HEK293T (cell line): ENCODE measurements at places on chromosomes 5 and 9.

DNA sequence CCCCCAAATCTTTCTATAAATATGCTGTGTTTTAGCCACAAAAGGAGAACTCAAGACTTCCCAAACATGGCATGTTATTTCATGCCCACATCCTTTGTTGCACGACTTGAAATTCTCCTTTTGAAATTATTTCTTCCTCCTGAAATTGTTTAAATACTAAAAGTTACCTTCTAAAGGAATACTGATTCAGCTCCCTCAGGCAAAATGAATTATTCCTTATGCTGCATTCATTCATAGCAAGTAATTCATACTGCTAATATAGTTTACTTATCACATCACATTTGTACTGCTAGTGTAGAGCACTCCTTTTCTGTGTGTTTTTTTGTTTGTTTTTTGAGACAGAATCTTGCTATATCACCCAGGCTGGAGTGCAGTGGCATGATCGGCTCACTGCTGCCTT is 45.7 kb downstream of the BHMT start:
- DNase-seq, result no peak

DNA sequence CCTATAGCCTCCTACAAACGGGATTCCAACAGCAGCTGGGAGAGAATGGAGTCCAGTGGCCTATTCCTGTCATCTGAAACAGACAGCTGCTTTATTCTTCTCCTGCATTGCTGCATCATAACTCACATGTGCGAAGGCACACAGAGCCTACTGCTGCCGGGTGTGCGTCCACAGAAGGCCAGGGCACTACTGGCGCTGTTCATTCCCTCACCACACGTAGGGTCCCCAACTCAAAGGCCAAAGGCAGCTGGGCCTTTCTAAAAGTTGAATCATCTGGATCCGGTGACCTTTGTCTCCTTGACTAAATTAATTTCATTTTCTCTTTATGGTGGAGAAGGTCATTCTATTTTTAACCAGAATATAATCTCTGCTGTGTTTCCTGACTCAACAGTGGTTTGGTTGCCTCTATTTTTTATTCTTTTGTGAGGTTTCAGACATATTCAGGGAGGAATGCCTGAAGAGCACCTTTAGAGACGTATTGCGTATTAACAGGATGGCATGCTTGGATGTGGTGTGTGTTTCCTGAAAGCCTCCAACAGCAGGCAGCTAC is 10.8 kb upstream of the SPATA24 start:
- no peak for DNase-seq

DNA sequence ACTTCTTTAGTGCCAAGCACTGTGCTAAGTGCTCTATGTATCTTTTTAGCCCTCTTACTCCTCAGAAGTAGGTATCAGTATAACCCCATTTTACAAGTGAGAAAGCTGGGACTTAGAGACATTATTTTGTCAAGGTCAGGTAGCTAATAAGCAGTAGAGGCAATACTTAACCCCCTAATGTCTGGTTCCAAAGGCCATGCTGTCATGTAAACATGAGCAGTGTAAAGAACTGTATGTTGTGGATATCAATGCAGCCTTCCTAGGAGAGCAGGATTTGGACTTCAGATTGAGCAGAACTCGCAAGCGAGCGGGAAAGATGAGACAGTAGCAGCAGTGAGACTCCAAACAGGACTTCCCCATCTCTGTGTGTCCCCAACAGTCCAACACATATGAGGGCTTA is 3.6 kb upstream of the SHROOM1 start:
- DNase-seq, result no peak

DNA sequence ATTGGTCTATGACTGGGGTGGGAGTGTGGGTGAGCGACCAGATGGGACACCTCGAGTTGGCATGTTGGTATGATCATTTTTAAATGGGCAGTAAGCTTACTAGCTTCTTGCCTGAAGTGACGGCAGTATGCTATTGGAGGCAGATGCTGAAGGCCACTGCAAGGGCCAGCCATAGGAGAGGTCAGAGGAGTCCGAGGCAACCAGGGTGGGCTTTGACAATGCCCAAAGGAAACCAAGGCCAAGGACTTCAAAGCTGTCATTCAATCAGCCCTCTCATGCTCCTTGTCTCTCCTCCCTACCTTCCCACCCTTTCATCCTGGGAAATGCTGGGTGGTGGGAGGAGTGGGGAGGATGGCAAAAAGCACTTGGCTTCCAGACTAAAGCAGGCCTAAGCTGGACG is 57.1 kb upstream of the GLRX start:
- DNase-seq, result no peak

DNA sequence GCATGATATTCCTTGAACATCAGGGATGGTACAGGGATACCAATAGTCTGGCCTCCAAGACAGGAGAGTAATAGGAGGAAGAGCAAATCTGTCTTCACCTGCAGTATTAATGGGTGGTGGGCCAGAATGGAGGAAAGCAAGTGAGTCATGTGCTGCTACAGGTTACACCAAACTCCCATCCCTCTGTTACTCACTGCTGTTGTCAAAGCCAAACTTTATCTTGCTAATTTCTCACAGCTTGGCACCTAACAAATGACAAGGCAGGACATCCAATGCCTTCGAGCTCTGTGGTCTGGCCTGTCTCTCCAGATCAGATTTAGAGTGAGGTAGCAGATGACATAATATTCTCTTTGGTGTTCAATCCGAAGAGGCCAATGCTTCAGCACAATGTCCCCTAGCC is 26.8 kb downstream of the PLAC8L1 start:
- no peak for DNase-seq

DNA sequence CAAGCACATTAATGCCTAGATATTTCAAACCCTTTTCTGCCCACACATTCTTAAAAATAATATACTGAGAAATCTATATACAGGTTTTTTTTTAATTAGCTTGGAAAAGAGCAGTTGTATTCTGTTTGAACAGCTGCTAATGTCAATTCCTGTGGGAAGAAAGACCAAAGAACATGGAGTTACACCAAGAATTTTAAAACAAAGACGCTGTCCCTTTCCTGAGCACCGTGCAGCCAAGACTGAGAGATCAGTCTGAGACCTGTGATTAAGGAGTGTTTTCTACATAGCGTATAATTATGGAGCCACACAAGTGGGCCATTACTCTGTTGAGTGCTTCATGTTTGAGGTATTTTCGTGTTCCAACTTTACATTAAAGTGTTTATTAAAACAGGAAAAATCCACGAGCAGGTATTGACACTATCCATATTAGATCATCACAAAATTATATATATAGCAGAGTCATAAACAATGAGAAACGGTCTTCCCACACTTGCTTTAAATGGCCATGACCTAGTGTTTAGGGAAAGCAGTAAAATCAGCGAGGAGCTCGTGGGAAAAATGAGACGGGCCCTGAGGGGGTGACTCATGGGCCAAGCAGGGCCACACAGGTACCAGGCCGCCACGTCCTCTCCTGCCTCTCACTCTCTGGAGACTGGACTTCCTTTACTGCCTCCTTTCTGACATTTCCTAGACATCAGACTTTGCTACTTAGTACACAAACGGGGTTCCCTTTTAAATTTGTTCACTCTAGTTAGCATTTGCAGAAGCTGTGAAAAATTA is 153.1 kb upstream of the OTULINL start:
- no peak for DNase-seq

- no peak for DNase-seq
Measured at GRCh38 chr5:172886974-172887501, 53.0 kb downstream of the ERGIC1 start.

- no peak for DNase-seq
Measured at GRCh38 chr9:134637241-134637640, 4.4 kb upstream of the COL5A1 start.

DNA sequence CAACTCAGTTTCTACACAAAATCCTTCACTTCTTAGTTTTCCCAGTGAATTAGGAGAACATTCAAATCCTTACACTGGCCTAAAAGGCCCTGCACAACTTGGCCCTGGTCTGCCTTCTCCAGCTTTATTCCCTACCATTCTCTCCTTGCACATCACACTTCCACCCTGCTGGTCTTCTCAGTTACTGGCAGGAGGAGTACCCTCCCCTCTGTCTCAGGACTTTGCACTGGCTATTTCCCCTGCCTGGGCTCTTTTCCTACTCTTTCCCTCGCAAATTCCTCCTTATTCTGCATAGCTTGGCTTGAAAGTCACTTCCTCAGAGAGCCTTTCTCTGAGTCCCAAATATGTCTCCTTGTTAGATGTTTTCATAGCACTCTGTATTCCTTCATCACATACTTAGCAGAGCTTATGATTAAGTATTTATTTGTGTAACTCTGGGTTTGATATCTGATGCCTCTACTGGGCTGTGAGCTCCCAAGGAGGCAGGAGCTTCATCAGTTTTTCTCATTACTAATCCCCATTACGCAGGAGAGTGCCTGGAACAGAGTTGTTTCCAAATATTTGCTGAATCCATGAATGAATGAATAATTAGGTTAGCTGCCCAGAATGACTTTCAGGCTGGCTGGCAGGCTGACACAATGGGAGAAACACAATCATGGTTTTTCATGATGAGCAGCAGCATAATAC is 159.8 kb upstream of the KLF9 start:
- DNase-seq, result peak; percentile 11

DNA sequence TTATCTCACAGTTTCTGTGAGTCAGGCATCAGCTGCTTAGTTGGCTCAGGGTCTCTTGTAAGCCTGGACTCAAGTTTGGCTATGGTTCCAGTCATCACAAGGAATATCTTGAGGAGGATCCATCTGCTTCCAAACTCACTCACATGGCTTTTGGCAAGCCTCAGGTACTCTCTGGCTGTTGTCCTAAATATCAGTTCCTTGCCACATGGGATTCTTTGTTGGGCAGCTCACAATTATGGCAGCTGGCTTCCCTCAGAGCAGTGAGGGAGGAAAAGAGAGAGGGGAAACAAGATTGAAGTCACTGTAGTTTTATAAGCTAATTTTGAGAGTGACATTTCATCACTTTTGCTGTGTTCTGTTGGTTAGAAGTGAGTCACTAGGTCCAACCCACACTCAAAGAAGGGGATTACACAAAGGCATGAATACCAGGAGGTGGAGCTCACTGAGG is 144.5 kb downstream of the GCNT1 start:
- no peak for DNase-seq

GRCh38 chr9:119369680-119370366 is 588 bp upstream of the BRINP1 start:
- no peak for DNase-seq

- DNase-seq, result no peak
Measured at GRCh38 chr9:13002740-13003139, 227.9 kb downstream of the LURAP1L start.

DNA sequence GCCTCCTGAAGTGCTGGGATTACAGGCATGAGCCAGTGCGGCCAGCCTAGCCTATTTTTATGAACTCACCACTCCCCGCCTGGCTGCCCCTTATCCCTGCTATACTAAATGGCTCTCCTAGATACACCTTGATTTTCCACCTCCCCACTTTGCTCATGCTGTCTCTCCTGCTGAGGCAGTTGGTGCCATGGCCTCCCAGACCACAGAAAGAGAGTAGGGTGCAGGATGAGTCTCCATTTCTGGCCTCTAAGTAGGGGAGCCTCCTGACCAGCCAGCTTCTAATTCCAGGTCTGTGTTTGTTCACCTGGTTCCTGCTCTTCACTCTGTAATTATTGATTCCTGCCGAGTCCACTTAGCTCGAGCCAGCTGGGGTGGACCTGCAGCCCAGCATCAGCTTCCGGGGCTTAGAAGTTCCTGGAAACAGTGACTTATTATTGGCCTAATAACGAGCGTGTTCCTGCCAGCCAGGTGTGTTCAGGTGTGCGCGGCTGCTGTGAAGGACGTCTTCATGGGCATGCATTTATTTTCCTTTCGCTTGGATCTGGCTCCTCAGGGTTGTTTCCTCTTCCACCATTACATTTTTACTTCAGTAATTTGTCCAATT is 34.0 kb downstream of the ZNF618 start:
- peak; percentile 3 for DNase-seq

DNA sequence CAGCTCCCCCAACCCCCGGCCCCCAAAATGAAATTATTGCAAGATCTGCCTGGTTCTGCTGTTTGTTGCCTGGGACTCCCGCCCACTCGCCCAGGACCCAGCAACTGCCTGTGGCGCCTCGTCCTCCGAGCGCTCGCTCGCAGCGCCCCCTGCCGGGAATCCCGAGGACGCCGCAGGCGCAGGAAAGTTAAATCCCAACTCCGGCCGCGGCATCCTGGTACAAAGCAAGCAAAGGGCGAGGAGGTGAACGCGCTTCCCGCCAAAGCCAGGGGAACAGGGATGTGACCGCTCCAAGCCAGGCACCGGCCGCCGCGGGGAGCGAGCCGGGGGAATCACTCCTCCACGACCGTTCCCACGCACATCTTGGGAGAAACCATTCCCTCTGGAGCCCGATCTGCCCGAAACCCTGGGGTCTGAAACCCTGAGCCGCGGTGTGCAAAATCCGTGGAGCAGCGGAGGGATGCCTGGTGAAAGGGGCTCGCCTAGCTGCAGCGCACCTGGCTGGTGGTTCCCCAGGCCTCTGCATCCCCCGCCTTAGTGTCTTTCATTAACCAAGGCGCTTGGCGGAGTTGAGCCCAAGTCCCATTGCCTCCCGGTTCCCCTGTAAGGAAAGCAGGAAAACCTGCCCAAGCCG is 1.3 kb downstream of the SEMA5A start:
- peak; percentile 74 for DNase-seq

GRCh38 chr5:34586117-34586885 is 69.8 kb upstream of the RAI14 start:
- DNase-seq, result no peak

- DNase-seq, result no peak
Measured at GRCh38 chr9:96172797-96173196, 129.2 kb downstream of the HSD17B3 start.

GRCh38 chr5:16156152-16156551 is 23.4 kb downstream of the MARCHF11 start:
- no peak for DNase-seq

DNA sequence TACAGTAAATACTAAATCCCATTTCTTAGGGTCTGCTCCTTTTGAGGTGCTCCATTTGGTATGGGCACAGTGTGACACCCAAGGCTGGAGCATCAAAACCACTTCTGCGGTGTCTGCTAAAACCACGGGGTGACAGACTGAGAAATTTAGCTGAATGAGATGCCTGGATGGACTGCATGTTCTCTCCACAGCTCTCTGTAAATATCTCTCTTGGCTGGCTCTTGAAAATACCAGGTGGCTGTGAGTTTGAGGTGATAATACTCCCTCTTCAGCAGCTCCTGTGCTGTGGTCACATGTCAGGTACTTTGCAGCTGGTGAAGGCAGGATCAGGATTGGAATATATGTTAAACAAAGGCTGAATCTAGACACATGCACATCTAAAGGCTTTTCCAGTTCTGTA is 93.7 kb upstream of the SIMC1 start:
- DNase-seq, result no peak

GRCh38 chr5:166712447-166713185 is 1578.8 kb upstream of the WWC1 start:
- no peak for DNase-seq

DNA sequence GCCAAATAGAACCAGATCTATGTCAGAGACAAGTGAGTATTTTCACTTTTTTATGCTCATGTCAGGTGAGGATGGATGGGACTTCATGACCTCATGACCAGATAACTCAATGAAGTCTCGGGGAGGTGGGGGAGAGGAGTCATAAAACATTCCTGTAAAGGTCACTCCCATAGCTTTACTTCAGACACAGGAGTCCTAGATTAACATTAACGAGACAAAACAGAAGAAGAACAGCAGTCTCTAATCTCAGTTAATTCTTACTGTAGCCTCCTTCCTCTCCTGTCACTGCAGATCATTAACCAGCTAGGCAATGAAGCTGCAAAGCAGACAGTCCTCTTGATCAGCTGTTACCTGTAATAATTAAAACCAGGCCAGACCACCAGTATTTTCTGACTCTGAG is 11.2 kb downstream of the CRHBP start:
- no peak for DNase-seq

GRCh38 chr5:168426007-168426863 is 60.0 kb upstream of the RARS1 start:
- no peak for DNase-seq

GRCh38 chr9:98913044-98913443 is 30.7 kb upstream of the COL15A1 start:
- DNase-seq, result no peak
